ENCODE measurements at places on chromosomes 12 and 14. TPM values are rescaled to one million over a fixed set of nuclear protein-coding genes. Genes with fewer than 3 reads are reported as not detected.

DNA sequence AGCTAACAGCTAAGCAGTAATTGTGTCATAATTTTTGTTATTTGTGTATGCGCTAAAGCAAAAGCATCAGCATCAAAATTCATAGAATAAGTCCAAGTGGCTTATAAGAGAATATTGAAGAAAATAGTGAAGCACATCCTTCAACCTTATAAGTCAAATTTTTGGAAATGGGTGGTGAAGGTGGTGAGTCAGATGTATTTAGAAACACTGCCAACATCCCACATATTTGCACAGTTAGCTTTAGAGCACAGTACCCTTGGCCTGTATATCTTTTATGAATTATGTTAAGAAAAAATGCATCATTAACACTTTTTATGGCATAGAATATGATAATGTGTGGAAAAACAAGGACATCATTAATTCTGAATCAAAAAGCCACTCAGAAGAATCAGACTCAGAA, 8.0 kb downstream of the SYT10 start:
- DNase-seq, result no peak

DNA sequence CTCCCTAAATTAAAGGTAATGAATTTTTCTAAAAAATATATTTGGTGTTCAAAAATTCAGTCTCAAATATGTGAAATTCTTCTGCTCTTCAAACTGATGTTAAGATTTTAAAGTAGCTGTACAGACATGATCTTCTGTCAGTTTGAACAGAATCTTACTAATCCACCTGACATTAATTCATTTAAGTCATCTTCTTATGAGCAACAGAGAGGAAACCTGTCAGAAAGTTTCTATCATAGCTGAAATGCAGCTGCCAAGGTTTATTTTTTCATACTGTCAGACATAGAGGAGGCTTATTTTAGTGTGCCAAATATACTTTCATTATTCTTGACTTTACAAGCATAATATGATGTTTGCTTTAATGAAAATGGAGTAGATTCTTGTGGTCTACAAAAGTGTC, 686.6 kb upstream of the MIS18BP1 start:
- DNase-seq, result no peak

DNA sequence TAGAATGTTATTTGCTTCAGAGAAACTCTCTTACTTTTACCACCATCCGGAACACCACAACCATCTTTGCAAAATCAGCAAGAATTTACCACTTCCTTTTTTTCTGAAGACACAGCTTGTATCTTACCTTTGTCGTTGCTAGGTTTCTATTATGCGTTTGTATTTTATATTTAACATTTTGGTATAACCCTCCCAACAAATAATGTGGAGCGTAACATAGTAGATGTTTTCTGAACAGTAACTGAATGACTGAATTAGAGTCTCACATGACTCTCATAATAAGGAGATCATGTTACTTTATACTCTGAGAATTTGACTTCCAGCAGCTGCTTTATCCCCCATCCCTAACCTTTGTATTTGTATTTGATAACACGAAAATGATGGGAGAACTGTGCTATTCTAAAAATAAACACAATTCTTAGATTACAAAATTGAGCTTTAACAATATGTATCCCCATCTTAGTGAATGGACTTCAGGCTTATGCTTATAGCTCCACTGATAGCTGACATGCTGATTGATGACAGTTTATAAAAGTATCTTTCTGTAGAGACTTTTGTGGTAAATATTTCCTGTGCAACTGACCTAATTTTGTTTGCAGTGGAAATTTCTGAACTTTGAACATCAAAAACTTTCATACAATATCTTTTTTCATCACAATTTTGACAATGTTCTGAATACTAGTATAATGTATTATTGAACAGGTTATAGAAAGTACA, 7.9 kb upstream of the KLRB1 start:
- DNase-seq, result no peak

- no peak for DNase-seq
These were observed 166.4 kb downstream of the DUSP6 start for GRCh38 chr12:89185889-89186288.

IFNG gene
- 0.63 TPM for total RNA-seq

DNA sequence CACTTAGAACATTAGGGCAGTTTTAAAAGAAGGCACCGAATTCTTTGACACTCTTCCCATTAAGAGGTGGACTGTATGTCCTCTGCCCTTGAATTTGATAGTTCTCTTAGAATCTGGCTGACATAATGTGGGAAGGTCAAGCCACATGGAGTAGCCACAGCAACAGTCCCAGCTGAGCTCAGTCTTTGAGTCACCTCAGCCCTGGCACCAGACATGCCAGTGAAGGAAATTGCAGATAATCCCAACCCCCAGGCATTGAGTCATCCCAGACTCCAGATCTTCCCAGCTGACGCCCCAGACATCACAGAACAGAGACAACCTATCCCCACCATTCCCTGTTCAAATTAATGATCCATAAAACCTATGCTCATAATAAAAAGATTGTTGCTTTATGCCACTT, 83.4 kb downstream of the GTF2A1 start:
- no peak for DNase-seq

GRCh38 chr14:95667249-95667693, 19.0 kb upstream of the TCL1B start:
- DNase-seq, result no peak

RDH5 gene
- total RNA-seq, result 60.0 TPM

GRCh38 chr12:32091696-32092095, 15.0 kb upstream of the BICD1 start:
- no peak for DNase-seq

Data from left lobe of liver (tissue), 2 donors.